ENCODE measurements at places on chromosomes 7 and 10. TPM values are rescaled to one million over a fixed set of nuclear protein-coding genes. Genes with fewer than 3 reads are reported as not detected.
A peak's percentile ranks its signal among the peaks of the same experiment; 100 is the strongest.

The ASIC3 gene
- total RNA-seq: 13.6 TPM

DNA sequence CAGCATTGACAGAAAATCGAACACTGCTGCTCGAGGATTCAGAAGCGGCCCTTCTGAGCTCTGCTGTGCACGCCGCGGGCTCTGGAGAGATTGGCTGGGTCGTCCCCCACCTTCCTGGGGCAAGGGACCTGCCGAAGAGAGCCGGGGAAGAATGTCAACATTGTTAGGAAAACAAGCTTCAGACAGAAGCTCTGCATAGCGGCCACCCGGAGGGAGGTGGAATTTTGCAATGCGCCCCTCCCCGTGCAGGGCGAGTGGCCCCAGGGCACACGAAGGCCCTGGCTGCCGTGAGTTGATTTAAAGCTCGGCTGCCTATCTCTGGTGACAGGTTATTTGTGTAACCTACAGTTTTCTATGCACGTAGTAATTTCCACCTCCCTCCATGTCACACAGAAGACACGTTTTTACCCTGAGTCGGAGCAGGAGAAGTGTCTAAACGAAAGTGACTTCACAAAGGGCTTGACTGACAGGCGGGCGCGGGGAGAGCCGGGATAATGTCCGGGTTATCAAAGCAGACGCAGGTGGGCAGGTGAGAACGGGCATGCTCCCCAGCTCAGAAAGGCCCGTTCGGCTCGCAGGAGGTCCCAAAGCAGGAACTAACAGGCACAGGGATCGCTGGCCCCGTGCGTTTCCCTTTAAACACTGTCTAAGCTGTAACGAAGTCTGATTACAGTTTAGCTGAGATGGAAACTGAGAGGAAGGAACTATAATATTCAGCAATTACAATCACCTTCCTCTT lies 84.6 kb downstream of the PDGFA start:
- H3K27me3 ChIP-seq: peaks cover 82% of the 10 kb centered on the region
- DNase-seq: no peak
- peaks cover 12% of the 10 kb centered on the region for H3K4me1 ChIP-seq

GRCh38 chr10:124296121-124296812 lies 122.5 kb downstream of the OAT start:
- H3K27ac ChIP-seq: no peak overlapping the region
- no peaks in the 10 kb centered on the region for H3K36me3 ChIP-seq
- DNase-seq: peak; percentile 11
- H3K4me3 ChIP-seq: no peak overlapping the region
- peaks cover 25% of the 10 kb centered on the region for H3K27me3 ChIP-seq

DNA sequence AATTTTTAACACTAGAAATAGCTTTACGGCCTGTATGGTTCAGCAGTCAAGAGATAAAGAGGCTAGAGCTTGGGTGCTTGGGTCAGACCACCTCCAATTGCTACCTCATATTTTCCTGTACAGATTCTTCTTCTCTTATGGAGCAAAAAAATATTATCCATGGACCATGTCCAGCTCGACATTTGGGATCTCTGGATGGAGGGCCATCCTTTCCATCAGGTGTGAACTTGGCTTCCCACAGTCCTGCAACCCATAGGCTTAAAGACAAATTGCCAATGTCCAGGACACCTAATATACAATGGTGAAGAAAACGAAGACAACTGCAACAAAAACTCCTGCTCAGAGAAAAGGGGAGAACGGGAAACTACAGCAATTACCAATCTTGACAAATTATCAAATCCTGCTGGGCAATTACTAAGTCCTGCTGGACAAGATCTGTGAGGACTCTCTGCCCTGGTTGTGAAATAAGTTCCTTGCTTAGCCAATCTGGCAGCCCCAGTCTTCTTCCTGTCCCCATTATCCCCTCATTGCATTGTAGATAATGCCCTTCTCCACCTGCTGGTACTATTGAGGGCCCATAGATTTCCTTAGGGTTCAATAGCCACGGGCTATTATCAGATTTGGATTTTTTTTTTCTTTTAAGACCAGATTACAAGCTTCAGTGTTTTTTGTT lies 42.0 kb upstream of the BRAF start:
- H3K4me3 ChIP-seq: no peak overlapping the region
- no peak for DNase-seq
- H3K4me1 ChIP-seq: no peaks in the 10 kb centered on the region
- no peaks in the 10 kb centered on the region for H3K27me3 ChIP-seq
- no peak overlapping the region for H3K27ac ChIP-seq
- no peaks in the 10 kb centered on the region for H3K36me3 ChIP-seq

GRCh38 chr10:33882996-33883395 lies 548.5 kb upstream of the NRP1 start:
- H3K27ac ChIP-seq: no peak overlapping the region
- no peak overlapping the region for H3K4me3 ChIP-seq
- no peaks in the 10 kb centered on the region for H3K4me1 ChIP-seq
- DNase-seq: no peak
- no peaks in the 10 kb centered on the region for H3K27me3 ChIP-seq

The ECHDC3 gene
- total RNA-seq: 24.7 TPM

Measured in Calu3 (cell line).